ENCODE measurements at places on chromosomes 2 and 18. TPM values are rescaled to one million over a fixed set of nuclear protein-coding genes. Genes with fewer than 3 reads are reported as not detected.

DNA sequence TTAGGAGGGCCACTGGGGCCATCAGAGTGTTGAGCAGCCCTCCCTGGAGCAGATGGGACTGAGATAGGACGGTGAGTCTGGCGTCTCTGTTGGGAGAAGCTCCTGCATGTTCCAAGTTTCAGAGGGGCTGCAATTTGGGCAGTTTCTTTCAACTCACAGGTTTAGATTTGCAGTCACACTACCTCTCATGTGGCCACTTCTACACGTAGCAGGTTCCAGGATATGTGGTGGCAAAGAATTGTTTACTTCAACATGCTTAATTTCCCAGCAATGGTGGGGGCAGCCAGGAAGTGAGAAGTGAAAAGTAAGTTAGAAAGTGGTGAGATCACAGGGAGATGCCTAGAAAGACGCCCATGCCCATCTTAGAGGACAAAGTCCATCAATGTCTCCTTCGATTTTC, 9.3 kb downstream of the NCK2 start:
- peak; percentile 78 for DNase-seq

Gene FBXO15
- 0.58 TPM for total RNA-seq

- no peak for DNase-seq
Measured at GRCh38 chr2:156731506-156731905, 295.3 kb downstream of the GPD2 start.

- no peak for DNase-seq
Measured at GRCh38 chr2:176106581-176107539, at the start of gene HOXD11. Gene HOXD11, plus strand, starts transcription at chr2:176107280. Its CDS starts 76 bp downstream, at chr2:176107356.

Gene SLC4A3
- total RNA-seq, result 0.16 TPM

DNA sequence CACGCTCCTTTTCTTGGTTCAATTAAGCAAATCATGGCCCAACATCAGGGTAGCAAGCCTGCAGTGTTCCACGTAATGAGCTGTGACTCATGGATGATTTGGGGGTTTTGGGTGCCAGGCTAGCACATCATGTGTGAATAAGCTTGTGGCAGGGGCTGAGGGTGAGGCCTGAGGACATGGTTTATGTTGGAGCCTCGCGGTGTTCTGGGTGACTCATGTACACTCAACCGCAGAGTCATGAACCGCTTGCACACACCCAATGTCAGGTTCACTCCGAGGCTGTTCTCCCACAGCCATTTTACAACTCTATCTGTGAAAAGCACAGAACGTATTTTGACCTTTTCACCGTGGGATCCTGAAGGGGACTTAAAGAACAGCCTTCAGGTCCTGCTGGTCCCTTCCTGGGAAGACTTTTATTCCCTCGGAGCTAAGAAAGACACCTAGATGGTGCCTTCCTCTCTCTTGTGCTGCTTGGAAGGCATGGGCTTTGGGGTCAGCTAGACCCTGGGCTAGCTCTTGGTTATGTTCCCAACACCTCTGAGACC, 139.9 kb upstream of the ZEB2 start:
- DNase-seq, result peak; percentile 76

Gene COBLL1
- 0.53 TPM for total RNA-seq

Gene AGXT
- total RNA-seq, result not detected

Gene UGT1A10
- total RNA-seq, result not detected

- no peak for DNase-seq
Measured at GRCh38 chr2:170375192-170375591, 197.2 kb downstream of the MYO3B start.

- no peak for DNase-seq
Measured at GRCh38 chr2:28636491-28636890, 115.1 kb upstream of the PPP1CB start.

DNA sequence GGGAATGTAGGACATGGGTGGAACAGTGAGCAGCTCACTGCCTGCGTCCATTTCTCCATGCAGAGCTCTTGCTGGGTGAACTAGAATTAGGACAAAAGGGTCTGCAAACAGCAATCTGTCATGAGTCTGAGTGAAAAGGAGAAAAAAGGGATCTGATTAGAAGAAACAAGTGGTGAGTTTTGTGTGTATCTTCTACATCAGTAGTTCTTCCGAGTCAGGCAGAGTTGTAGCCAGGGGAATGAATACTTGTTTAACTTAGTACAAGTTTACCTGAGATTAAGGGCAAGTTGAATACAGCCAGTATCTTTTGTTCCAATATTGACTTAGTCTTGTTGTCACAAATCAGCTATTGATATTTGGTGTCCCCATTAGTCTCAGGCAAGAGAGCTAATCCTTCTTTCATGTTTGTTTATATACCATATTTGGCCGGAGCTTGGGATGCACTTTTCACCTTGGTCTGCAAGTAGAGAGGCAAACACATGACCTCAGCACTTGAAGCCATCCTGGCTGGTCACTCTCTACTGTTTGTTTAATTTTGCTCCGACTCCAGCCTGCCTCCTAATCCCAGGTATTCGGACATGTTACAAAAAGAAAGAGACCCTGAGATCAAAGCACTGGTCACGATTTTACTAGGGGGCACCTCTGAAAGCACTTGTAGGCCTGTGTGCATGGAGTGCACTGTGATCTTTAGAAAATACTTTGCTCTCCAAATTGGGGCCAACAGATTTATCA, 211.0 kb upstream of the NT5C1B start:
- DNase-seq, result no peak

Gene COL4A4
- total RNA-seq, result not detected

DNA sequence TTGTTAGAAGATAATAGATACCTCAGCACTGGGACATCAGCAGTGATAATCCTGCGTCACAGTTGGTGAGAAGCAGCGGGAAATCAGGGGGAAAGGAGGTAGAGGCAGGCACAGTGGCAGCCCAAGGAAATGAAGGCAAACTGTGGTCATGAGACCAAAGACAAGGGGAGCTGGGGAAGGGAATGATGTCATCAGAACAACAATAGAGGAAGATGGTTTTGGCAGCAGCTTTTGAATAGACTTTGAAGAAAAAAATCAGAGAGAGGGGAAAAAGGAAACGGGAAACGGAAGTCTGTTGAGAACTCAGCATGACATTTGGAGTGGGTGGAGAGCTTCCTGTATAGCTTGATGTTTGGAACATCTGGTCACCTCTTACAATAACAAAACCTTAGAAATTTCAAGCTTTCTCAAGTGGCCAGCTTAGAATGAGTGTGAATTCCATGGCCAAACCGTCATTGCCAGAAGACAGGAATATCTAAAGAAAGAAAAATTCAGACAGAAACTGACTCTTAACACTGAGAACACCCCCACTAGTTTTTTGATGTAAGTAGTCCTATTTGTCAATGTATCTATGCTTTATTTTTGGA, 18.4 kb upstream of the YES1 start:
- DNase-seq, result peak; percentile 8

Gene BZW1
- total RNA-seq, result 192 TPM

GRCh38 chr2:26848336-26849055, 564 bp downstream of the DPYSL5 start:
- no peak for DNase-seq

Gene COL3A1
- not detected for total RNA-seq

Gene INHBB
- total RNA-seq, result not detected

Gene FOXI3
- not detected for total RNA-seq

Gene SP110
- 59.4 TPM for total RNA-seq

DNA sequence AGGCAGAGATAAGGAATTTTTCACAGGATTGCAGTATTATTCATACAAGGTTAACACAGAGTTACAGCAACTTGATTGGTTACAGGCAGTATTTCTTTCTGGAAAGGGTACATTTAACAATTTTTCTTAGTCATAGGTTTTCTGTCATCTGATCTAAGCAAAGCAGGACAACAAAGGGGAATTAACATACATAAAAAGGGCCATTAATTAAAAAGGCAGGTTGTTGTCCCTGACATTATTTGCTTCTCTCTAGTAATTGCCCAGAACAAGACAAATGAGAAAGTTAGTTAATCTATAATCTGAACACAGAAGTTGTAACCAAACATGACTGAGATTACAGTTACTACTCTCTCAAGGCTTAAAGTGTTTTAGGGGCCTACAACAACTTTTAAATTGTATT, 291.4 kb upstream of the LRRTM4 start:
- no peak for DNase-seq

Gene MAP2
- total RNA-seq, result 0.20 TPM

- no peak for DNase-seq
Measured at GRCh38 chr18:3935305-3935704, 485.3 kb downstream of the TGIF1 start.

DNA sequence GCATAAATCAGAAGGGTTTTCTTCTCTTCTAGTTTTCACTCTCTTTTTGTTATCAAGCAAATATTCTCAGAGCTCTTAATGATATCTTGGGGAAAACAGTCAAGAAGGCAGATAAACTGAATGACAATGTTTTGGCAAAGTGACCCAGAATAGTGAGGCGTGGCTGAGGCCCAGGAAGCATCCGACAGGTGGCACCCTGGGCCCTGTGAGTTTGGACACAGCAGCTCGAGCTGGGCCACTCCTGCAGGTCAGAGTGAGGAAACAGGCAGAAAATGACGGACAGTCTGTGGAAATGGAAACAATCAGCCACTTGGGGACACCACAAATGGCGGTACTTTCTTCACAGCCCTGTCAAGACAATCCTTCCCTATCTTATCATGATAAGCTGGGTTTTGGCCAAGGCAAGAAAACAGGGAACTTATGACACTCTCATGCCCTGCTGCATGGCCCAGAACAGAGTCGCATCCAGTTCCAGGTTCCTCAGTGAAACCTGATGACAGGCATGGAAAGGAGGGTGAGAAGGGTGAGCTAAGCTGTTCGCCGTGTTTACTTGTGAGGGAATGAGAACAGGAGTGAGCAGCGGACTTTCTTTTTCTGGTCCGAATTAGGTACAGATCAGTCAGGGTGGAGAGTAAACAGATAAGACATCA, 32.1 kb downstream of the MRPL44 start:
- DNase-seq, result no peak

- DNase-seq, result no peak
Measured at GRCh38 chr2:230904856-230905447, 20.1 kb downstream of the GPR55 start.

Gene FAHD2B
- total RNA-seq, result 39.3 TPM

- DNase-seq, result no peak
Measured at GRCh38 chr2:229422063-229422462, 151.0 kb upstream of the PID1 start.

- DNase-seq, result no peak
Measured at GRCh38 chr18:10840743-10841142, 308.6 kb downstream of the PIEZO2 start.

DNA sequence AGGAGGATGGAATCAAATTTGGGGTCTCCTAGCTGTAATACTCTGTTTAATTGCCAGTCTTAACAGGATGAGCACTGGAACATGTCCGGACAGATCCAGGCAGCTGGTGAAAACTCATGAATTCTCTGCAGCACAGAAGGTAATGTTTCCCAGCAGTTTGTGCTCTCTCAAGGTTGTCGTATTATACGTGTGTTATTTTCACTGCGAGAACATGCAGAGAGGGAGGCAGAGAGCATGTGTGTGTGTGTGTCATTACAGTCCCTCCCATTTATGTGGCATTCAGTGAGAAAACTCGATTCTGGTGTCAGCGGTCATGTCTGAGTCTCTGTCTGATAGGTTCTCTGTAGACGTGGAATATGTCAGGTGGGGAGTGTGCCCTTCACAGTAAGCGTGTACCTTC, 150.2 kb upstream of the POU3F3 start:
- DNase-seq, result no peak

DNA sequence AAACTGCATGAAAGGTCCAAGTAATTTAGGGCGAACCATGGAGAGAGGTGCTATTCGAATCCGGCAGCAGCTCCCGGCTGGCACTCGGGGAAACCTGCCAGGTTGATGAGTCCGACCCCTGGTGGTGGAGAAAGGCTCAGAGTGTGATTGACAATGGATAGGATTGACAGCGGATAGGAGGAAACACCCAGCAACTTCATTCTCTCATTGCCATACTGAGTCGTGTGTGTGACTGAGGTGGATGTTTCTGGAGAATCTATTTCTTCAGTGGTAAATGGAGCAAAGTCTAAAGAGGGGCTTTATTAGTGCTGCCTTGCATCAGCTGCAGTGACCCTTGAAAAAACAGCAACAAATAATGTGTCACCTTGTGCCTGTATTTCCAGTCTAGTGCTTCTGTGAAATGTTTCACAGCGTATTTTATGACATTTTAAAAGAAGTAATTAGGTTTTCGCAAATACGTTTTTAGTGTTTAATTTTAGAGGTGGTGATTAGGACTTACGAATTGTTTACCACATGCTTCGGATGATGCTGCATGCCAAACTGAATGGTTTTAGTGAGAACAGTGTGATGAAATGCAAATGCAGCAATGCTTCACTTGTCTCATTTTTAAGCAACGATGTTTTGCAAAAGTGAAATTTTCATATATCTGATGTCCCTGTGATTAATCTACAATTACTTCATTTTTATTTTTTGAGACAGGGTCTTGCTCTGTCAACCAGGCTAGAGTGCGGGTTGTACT, 102.0 kb downstream of the DCDC2C start:
- no peak for DNase-seq

Gene SPATA3
- total RNA-seq, result not detected

Gene GPBAR1
- 1.8 TPM for total RNA-seq

GRCh38 chr18:48408111-48408726, 964 bp downstream of the ZBTB7C start:
- DNase-seq, result no peak

GRCh38 chr2:121324601-121325000, 39.6 kb upstream of the TFCP2L1 start:
- no peak for DNase-seq

All from CD4-positive, alpha-beta T cell (primary cell).